Central memory CD4-positive, alpha-beta T cell (primary cell): ENCODE measurements at places on chromosomes 7 and 10.

DNA sequence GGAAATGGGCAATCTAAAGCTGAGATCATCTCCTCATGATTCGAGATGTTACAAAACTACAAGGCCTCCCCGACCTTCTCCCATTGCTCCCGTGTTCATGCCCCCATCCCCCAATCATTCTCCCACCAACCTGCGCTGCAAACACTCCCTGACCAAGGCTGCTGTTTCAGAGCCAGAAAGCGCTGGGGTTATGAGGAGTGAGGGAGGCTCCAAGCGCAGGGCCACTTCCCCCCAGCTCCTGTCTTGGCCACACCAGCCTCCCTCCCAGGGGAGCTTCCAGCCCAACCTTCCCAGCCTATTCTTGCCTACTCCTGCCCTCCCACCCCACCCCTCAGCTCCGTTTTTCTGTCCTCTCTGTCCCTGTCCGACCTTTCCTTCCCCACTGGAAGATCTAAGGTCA is 14.7 kb upstream of the NODAL start:
- DNase-seq: no peak

GRCh38 chr7:2478399-2478785 is 2.2 kb upstream of the GRIFIN start:
- DNase-seq: no peak

GRCh38 chr7:116439841-116440549 is 59.5 kb upstream of the CAV2 start:
- DNase-seq: no peak

DNA sequence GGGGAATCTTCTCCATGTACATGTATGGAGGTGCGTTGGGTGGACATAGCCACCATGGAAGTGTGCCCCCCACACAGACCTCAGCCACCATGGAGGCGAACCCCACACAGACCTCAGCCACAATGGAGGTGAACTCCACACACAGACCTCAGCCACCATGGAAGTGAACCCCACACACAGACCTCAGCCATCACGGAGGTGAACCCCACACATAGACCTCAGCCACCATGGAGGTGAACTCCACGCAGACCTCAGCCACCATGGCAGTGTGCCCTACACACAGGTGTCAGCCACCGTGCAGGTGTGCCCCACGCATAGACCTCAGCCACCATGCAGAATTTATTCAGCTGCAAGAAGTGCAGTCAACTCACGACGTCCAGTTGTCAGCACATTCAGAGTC is 339.7 kb downstream of the ACTR3B start:
- no peak for DNase-seq

- no peak for DNase-seq
These were observed 9.4 kb upstream of the GET4 start for GRCh38 chr7:867001-867405.

DNA sequence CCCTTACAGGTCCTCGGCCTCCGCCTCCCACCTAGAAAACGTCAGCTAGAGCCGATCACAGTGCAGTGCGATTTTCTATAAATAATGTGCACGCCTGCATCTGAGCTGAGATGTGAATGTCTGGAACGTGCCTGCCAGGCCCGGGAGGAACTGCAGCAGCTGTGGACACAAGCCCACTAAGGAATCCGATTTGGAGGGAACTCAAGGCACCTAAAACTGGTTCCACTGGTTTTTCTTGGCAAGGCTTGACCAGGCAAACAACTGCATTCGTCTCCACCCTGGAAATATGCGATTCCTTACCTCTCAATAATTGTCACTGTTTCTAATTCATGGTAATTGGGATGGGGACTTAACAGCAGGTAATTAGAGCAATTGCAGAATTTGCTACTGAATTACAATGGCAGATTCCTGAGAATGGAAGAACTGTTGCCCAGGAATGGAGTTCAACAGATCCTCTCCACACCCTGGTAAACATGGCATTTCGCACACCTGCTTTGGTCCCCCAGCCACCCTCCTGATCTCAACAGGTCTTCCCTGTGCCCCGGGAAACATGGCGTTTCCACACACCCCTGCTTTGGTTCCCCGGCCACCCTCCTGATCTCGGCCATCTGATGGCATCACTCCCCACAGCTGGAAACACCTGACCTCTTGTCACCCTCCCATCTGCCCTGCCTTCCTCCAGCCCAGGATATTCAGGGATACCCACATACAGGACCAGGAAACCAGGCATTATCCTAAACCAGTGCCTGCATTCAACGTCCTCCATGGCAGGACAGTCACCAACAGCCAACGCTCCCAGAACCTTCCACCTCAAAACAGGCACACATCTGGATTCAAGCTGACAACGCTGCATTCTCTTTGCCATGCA is 76.0 kb downstream of the DIP2C start:
- no peak for DNase-seq

DNA sequence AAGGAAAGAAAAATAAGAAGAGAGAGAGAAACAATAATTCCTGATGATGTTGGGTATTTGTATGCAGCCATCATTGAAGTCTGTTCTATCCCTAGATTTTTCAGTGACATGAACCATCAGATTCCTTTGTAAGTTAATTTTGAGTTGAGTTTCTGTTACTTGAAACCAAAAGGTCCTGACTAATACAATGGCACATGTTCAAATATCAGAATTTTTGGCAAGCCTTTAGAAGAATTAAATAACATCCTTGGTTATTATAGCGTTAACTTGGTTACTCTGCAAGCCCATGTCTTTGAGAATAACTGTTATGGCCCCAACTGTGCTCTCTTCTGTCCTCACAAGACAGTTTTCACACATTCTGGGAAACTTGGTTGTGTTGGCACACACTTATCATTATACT is 66.5 kb downstream of the SYPL1 start:
- no peak for DNase-seq

DNA sequence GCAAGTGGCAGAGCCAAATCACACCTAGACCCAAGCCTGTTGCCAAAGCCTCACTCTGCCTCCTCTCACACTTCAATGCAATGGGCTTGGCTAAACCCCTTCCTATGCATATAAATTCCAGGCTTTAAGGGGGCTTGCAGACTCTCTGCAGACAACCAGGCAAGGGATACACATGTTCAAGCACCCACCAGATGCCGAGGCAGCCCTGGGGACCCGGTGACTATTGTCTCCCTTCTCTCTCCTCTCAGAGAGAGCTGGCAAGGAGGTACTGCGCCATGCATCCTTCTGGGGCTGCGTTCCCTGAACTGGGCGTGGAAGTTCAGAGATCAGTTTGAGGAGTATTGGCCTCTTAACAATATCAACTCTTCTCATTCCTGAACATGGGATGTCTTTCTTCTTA is 131.2 kb downstream of the ARHGAP22 start:
- no peak for DNase-seq

DNA sequence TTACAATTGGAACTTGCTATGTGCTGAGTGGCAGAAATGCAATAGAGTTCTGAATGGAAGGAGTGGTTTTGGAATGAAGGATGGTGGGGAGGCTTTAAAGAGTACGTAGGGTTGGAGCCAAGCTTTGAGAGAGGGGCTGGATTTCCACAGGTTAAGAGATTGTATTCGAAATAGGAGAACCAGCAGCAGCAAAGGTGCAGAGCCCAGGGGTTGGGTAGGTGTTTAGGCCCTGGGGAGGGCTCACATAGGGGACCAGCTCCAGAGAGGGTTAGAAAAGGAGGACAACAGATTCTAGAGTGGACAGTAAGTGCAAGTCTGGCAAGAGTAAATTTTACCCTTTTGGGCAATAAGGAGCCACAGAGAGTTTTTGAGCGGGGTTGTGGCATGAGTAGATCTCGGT is 297.2 kb downstream of the RPS24 start:
- no peak for DNase-seq

GRCh38 chr10:102322914-102323313 is 72.6 kb upstream of the NFKB2 start:
- peak; percentile 46 for DNase-seq

DNA sequence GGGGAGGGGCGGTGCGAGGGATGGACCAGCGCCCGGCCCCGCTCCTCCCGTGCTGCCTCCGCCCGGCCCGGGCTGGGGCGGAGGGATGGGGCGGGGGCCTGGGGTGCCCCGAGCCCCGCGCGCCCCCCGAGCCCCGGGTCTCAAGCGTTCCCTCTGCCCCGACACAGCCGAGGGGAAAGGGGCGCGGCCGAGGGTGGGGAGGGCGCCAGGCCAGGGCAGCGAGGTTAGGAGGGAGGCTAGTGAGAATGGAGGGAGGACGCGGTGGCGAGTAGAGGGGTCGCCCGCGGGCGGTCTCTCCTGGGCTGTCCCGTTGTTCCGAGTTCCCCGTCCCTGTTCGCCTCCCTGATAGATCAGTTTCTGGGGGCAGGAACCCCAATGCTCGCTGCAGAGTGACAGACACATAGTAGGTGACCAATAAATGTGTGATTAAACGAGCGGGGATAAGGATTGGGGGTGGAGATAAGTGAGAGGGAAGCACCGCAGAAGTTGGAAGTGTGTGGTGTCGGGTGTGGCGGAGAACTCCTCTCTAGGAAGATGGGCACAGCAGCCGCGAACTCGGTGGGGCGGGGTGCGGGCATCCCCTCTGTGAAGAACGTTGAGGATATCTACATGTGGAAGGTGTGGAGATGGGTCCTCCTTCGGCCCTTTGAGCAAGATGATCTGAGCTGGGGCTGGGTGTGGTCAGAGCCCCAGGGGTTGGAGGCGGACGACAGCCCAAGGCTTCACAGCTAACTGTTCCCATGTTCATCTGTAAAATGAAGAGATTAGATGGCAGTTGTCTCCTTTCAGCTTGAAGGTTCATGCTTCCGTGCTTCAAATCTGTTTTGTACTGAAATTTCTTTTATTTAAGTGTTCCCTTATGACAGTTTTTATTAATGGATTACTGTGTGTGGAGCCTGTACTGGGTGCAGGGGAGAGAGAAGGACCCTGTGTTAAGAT is 580 bp downstream of the ZNF775 start:
- no peak for DNase-seq

DNA sequence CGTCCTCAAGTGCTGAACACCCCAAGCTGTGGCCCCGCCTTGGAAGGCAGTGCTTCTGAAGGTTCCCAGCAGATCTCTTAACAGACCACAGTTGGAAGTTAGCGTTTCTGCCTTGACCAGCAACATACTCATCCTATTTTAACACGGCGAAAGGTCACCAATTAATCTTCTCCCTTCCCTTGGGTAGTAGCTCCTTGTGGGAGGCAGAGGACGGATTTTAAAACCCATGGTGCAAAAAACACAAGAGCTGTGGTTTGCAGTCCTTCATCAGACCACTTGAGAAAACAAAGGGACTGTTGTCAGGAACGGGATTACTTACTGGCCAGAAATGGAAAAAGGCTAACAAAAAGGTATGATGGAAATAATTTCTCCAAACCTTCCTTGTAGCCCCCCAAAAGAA is 87.3 kb downstream of the BEND7 start:
- no peak for DNase-seq

DNA sequence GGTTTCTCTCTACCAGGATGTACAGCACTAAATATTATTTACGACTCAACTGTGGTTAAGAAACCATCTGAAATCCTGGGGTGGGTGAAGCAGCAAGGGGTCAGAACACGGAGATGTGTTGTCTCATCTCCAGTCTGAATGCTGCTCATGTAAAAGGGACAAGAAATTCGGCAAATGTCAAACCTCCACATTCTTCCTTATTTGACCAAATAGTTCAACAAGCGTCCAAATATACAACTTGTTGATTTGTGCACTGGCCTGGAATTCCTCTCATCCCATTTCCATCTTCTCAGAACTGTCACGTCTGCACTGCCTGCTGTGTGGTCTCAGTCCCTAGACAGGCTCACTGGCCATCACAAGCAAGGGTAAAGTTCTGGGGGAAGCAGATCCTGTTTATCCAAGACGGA is 520.0 kb downstream of the PARD3 start:
- no peak for DNase-seq

DNA sequence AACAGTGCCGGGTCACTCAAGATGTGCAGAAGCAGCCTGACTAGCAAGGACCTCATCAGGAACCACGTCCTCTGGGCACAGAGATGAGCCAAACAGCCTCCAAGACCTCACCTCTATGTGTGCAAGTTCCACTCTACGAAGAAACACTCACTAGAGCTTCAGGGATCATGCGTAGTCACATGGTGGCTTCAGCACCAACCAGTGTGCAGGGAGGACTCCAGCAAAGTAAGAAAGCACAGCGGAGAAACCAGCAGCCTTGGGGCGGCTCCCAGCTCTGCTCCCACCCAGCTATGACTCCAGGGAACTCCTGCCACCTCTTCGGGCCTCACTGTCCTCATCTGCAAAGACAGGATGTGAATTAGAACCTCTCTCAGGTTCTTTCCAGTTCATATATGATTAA is 58.2 kb downstream of the SLIT1 start:
- DNase-seq: no peak

- no peak for DNase-seq
These were observed 50.1 kb upstream of the TMEM72 start for GRCh38 chr10:44860811-44861736.

GRCh38 chr10:79322616-79323543 is 24.4 kb upstream of the PPIF start:
- DNase-seq: peak; percentile 87
